ENCODE measurements at places on chromosomes 7 and 10.

DNA sequence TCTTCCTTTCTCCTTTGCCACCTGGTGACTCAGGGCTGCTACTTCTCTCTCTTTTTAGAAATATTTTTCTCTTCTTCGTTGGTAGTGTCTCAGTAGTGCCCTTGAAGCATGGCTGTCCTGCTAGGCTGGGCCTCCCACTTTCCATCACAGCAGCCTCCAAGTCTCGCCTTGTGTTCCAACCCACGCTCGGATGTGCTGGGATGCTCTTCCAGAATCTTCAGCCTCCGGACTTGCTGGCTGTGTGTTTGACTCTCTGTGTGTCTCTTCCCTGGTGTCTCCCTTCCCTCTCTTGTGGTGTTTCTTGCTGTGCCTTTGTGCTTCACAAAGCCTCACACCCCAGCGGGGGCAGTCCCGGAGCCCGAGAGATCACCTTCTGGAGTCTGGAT, 100.5 kb downstream of the INPP5A start:
- DNase-seq, result no peak

- DNase-seq, result no peak
Measured at GRCh38 chr10:1538121-1538520, 199.2 kb downstream of the ADARB2 start.

- no peak for DNase-seq
Measured at GRCh38 chr10:71517298-71518169, 120.8 kb downstream of the CDH23 start.

DNA sequence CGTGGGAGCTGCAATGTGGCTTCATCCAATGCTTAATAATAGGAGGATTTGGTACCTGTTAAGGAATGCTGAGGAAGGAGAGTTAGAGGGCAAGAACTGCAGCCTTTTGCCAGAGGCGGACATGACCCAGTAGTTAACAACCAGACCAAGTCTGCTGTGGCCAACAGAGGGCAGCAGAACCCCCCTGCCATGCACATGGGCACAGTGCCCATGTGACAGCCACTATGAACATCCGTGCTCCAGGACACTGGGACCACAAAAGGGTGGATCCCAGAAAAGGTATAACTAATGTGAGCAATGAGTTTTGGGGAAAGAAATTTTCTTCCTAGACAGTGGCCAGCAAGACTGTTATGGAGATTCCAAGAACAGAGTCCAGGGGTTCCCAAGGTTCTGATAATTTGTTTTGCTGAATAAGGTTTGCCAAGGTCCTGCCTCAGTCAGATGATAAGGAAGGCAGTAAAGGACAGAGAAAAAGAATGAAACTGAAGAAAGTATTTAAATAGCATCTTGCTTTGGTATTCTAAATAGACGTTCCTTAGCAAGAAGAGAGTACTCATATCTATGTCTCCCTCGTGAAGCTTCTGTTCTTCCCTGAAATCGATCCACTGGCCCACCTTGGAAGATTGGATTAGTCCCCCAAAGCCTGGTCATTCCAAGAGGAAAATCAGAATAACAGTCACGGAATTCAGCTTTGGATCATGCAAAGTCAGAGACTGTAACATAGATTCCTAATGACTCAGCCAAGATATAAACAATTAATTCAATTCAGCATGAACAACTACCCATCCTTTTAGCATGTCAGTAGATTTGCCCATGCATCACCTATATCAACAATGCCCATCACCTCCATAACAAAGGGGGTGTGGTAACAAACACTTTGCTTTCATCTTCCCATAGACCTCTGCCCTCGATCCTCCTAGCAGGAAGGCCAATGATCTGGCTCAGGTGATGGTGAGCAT, 56.0 kb downstream of the LGI1 start:
- no peak for DNase-seq

GRCh38 chr10:71771821-71772617, 1.3 kb downstream of the VSIR start:
- no peak for DNase-seq

- DNase-seq, result no peak
Measured at GRCh38 chr10:17510242-17510908, 56.0 kb upstream of the ST8SIA6 start.

DNA sequence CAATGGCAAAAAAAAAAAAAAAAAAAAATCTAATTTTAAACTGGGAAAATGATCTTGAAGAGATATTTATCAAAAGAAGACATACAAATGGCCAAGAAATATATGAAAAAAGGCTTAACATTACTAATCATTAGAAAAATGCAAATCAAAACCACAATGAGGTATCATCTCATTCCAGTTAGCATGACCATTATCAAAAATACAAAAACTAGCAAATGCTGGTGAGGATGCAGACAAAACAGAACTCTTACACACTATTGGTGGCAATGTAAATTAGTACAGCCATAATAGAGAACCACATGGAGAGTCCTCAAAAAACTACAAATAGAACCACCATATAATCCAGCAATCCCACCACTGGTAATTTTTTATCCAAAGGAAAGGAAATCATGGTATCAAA, 489.6 kb downstream of the TNS3 start:
- no peak for DNase-seq

- no peak for DNase-seq
Measured at GRCh38 chr7:34136698-34137097, 231.4 kb downstream of the BMPER start.

GRCh38 chr10:108545921-108546320, 1377.4 kb downstream of the XPNPEP1 start:
- no peak for DNase-seq

GRCh38 chr7:80521809-80522208, 9.9 kb upstream of the GNAT3 start:
- DNase-seq, result no peak

GRCh38 chr10:16798571-16798970, 18.7 kb downstream of the RSU1 start:
- no peak for DNase-seq

Data from osteocyte (in vitro differentiated cells).